ENCODE measurements at places on chromosomes 5 and 9.

DNA sequence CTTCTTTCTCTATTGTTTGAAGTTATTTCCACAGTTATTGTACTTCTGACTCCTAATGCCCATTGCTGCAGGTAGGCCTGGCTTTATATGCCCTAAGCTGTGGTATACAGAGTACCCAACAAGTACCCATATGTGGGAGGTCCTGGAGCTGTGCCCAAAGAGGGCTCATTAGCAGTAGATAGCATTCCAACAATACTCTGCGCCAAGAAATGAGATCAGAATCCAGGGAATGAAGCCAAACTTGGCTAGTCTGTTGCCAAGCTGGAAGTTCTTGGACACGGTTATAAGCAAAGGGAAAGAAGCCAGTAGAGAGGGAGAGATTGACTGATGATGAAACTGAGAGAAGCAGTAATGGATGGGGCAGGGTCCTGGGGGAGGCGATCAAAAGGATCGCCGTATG is 29.7 kb upstream of the FAM169A start:
- peak; percentile 86 for DNase-seq

- DNase-seq: no peak
Observed at GRCh38 chr9:18989865-18990264, 43.1 kb downstream of the SAXO1 start.

DNA sequence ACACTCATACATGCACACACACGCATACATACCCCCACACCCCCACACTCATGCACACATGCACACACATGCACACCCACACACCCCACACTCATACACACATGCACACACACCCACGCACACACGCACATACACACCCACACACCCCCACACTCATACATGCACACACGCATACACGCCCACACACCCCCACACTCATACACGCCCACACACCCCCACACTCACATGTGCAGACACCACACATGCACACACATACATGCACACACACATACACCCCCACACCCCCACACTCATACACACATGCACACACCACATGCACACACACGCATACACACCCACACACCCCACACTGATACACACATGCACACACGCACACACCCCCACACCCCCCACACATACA is 118.3 kb downstream of the COL5A1 start:
- DNase-seq: no peak

DNA sequence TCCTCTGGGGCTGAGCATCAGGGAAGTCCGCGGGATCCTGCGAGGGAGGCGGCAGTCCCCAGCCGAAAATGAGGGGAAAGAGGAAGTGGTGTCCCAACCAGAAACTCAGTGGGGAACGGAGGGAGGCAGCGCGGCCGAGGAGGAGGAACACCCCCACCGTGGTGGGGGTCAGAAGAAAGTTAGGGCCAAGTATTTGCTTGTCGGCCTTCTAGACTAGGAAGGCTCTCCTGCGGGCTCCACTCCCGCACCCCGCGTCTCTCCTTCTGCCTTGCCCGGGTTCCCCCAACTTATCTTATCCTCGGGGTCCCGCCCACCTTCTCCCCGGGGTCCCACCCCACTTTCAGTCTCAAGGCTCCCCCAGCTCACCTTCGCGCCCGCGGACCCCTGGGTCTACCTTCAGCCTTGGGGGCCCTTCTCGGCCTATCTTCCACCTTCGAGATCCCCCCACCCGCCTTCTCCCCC is 557 bp upstream of the PHF2 start:
- peak; percentile 65 for DNase-seq

DNA sequence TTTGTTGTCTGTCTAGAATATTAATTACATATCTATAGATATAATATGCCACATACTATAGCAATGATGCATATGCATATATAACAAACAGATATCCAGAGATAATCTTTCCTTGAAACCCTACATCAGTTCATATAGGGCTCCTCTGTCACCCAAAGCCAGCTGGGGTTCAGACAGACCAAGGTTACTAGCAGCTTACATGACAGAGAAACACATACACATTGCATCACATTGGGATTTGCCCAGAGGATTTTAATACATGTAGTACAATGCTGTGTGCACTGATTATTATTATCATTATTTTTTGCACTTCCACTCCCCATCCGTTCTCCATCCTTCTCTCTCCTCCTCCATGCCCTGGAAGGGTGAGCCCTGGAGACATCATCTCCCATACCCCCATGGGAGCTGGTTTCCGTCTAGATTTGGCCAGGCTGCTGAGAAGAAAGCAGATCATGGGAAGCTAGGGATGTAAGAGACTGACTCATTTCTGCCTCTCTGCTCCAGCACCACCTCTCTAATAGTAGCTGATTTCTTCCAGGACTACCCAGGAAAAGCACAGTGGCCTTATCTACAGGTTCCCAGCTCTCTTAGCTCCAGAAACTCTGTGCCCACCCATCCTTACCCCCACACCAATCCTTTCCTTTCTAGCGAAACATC is 23.3 kb downstream of the FST start:
- DNase-seq: no peak

DNA sequence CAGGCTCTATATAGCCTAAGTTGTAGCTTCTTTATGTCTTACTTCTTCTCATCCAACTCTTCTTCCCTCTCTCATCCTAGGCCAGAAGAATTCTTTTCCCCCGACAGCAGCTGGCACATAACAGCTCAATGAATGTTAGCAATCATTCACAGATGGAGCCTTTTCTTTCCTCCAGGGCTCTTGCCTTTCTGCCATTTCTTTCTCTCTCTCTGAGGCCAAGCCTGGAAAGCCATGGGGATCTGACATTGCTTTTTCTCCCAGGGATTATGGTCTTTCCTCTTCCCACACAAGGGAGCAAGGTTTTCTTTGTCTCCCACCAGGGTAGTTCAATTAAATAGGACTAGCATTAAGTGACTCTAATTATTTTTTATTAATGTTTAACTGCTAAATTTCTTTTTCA is 20.5 kb downstream of the SMIM15 start:
- DNase-seq: no peak

DNA sequence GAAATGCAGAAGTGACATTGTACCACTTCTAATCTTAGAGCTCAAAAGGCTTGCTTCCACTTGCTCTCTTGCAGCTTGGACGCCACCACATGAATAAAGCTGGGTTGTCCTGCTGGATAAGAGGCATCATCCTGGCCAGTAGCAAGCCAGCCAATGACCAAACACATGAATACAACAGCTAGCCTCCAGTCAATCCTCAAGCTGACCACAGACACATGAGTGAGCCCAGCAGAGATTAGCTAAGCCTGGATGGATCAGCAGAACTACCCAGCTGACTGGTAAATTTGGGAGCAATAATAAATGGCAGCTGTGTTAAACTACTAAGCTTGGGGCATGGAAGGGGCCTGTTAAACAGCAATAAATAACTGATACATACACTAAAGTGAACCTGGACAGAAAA is 121.1 kb upstream of the SLC12A2 start:
- DNase-seq: no peak

DNA sequence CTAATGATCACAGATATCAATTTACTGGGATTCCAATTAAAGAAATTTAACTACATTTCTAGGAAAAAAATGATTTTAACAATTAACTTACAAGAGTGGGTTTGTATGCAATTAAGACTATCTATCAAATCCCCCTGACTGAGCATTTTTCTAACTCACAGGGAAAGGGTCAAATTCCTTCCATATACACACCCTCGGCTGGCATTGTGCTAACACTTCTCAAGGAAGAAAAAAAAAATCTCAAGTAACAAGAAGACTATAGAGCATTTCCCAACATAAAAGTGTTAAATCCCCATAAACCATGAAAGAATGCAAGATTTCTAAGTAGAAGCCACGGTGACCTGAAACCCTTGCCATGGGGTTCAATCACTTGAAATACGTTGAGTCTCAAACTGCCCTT is 368.8 kb downstream of the GLIS3 start:
- DNase-seq: no peak

GRCh38 chr5:66407765-66408164 is 188.4 kb upstream of the MAST4 start:
- DNase-seq: no peak

- no peak for DNase-seq
Observed at GRCh38 chr9:85155352-85155751, 485.8 kb downstream of the NTRK2 start.

DNA sequence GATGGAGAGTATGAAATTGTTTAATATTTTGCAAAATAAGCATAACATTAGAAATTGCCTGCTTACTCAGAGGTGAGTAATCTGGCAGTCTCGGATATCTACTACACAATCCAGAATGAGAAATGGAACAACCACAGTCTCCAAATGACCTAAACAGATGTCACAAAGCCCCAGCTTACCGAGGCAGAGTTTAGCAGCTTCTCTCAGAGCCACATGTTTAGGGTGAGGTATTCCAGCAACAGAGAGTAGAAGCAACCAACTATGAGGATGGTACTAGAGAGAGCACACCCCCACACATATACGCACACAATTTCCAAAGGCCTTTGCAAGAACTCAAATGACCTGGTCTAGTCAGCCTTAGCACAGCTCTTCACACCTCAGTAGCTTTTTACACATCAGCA is 122.7 kb upstream of the LPAR1 start:
- DNase-seq: peak; percentile 75

- no peak for DNase-seq
Observed at GRCh38 chr9:89470224-89470839, 27.6 kb downstream of the SEMA4D start.

- no peak for DNase-seq
Observed at GRCh38 chr5:3605298-3606010, 9.8 kb downstream of the IRX1 start.

- DNase-seq: no peak
Observed at GRCh38 chr5:14048434-14048833, 94.7 kb upstream of the TRIO start.

DNA sequence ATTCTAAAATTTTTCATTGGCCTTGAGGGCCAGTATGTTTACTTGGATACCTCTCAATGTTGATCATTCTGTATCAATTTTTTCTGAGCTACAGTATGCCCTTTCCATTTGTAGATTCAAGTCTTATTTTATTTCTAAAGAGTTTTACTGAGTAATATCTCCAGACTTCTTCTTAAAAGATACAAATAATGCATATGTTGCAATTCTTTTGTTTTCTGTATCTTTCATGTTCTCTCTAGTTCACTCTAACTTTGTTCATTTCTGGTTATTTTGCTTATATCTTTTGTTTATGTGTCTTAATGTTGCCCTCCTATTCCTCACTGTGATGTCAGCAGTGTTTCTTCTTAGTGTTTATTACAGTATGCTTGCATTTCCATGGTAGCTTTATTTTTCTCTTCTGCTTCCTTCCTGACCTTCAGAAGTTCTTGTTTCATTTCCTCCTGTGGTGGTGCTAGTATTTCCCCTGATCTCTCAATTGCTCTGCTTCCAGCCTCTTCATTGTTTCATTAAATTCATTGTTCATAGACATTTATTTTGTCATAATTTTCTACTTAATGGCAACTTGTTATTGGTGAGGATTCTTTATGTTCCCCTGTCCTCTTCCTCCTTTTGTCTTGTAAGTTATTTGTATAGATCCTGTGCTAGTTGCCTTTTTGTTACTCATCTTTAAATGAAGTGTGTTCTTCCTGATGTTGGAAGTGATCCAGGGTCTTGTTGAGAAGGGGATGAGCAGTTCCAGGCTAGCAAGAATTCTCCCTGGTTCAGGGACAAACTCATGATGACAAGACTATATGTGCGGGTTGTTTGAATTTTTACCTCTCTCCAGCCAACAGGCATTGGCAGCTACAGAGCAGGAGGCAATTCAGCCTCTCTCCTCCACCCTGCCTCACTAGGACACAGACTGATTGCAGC is 160.8 kb downstream of the DEPDC1B start:
- no peak for DNase-seq

All from EL (cell line).